Stimulated activated CD4-positive, alpha-beta T cell treated with anti-CD3 and anti-CD28 coated beads, Interleukin-12 subunit alpha, Interleukin-12 subunit beta, amount 100 ng/mL, for 24 hours (primary cell): ENCODE measurements at places on chromosomes 5 and 9.

DNA sequence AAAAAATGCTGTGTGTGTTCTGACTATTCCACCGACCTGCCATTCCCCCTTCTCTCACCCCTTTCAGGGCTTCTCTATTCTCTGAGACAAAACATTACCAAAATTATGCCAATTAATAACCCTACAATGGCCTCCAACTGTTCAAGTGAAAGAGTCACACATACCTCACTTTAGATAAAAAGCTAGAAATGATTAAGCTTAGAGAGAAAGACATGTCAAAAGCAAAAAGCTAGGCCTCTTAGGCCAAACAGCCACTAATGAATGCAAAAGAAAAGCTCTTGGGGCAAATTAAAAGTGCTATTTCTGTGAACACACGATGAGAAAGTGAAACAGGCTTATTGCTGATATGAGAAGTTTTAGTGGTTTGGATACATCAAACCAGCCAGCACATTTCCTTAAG is 279.6 kb upstream of the GRAMD2B start:
- no peak for DNase-seq

DNA sequence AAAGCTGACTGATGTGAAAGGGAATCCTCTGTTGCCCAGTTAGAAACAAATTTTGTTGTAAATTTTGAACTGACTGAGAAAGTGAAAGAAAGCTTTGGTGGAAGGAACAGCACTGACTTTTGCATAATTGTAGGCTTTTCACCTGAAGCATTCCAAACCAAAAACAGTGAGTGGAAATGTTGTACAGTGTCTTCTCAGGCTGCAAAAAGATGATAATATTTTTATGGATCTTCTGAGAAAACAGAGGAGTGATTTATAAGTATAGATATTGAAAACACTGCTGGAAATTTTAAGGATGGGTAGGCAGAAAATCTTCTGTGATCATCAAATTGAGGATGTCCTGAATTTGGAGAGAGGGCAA is 40.0 kb downstream of the LURAP1L start:
- no peak for DNase-seq

- DNase-seq: no peak
Measured at GRCh38 chr9:136173648-136174290, 31.2 kb downstream of the LHX3 start.

DNA sequence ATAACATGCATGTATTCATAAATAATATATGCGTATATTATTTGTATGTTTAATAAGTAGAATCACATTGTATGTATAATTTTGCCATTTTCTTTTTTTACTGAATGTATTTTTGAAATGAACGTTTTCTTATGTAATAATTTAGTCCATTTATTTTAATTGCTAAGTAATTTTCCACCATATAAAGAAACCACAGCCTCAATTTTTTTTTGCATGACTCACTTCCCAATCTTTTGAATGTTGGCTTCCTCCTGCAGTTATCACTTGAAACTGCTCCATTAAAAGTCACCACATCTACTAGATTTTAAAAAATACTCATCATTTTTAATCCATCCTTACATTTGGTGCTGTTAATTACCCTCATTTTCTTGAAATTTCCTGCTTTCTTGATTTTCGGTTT is 363.3 kb upstream of the MEF2C start:
- no peak for DNase-seq

DNA sequence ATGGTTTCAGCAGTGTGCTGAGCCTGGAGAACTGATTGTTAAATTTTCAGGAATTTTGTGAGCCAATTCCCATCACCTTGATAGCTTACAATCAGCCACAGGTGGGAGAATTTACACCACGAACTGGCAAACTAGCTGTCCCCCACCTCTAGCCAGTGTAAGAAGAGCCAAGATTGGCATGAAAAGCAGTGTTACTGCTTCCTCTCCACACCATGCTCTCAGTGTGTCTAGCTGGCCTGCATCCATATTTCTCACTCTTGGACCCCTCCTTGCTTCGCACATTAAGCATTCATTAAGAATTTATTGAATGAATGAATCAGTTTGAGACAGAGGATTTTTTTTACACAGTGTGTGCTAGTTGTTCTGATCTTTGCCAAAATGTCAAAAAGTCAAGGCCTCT is 36.7 kb upstream of the MAN2A1 start:
- DNase-seq: no peak

DNA sequence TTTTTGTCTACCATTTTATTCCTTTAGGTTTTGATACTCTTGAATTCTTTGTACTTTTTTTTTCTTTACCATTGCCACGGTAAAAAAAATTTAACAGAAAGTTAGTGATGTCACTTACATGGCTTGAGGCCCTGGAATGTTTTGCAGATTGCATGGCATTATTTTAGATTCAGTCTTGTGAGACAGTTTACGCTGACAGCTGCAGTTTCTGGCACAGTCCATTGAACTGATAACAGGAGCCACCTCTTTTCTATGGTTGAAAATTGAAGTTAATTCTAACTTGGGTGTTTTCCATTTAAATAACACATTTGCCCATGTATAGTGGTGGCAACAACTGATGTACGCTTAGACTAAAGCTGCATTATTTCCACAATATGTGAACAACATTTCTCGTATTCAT is 1028.5 kb downstream of the CDH18 start:
- no peak for DNase-seq

DNA sequence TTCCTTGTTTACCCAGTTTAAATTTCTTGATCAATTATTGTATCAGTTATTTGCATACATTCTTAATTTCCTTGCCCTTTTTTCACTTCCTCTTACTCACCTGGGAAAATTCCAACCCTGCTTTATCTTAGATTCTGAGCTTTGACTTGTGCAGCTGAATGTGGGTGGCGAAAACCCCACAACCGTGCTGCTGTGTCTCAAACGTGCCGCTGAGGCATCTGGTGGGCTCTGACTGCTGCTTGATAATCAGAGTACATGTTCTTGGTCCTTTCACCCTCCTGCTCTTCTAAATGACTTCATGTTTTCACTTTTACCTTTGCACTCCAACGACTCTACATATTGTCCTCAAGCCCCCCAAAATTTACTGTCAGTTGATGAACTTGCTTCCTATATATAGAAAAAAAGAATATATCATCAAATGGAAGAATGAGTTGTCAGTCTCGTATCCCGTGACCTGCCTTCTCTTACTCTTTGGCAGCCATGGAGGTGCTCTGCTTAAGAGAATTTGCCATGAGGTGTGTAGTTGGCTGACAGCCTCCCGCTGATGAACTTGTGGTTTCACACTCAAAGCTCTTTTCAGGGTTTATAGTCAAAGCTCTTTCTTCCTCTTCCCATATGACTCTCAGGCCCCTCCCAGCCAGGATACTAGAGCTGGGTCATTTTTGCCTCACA is 14.0 kb upstream of the JAK2 start:
- peak; percentile 63 for DNase-seq

GRCh38 chr9:93004561-93004960 is 53.9 kb upstream of the SUSD3 start:
- DNase-seq: no peak

GRCh38 chr5:128913551-128913950 is 51.7 kb upstream of the SLC27A6 start:
- DNase-seq: no peak

- no peak for DNase-seq
Measured at GRCh38 chr5:18553269-18553668, 919.0 kb downstream of the TAF11L14 start.

- no peak for DNase-seq
Measured at GRCh38 chr5:173494446-173494845, 122.0 kb downstream of the BOD1 start.

DNA sequence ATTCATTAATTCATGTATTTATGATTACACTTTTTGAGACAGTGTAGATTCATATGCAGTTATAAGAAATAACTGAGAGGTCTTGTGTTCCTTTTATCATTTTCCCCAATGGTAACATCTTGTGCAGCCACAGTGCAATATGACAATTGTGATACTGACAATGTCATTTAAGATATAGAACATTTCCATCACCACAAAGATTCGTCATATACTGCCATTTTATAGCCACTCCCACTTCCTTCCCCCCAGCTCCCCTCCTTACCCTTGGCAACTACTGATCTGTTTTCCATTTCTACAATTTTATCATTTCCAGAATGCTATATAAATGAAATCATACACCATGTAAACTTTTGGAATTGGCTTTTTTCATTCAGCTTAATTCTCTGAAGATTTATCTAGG is 53.8 kb downstream of the NR2F1 start:
- no peak for DNase-seq

- DNase-seq: no peak
Measured at GRCh38 chr9:123326662-123327093, 29.3 kb upstream of the CRB2 start.

- no peak for DNase-seq
Measured at GRCh38 chr9:2872250-2872930, 28.5 kb upstream of the PUM3 start.

DNA sequence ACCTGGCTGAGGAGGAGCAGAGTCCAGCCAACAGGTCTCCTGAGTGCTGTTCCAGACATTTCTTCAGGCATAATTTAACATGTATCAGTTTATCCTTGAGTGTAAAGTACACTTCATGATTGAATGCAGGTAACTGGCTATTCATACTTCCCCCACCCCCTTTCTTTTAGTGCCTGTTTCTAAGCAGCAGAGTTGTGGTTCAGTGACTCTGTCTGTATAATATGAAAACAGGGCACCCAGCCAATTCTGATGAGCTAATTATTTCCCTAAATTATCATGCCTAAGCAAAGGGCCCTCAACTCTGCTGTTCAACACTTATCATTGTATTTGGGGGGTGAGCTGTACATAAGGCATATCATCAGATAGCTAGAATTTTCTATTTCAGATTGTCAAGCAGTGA is 51.9 kb upstream of the ZSWIM6 start:
- DNase-seq: no peak

GRCh38 chr5:16854351-16854750 is 81.7 kb downstream of the MYO10 start:
- DNase-seq: no peak

GRCh38 chr5:61299261-61299681 is 32.8 kb upstream of the ZSWIM6 start:
- DNase-seq: no peak

DNA sequence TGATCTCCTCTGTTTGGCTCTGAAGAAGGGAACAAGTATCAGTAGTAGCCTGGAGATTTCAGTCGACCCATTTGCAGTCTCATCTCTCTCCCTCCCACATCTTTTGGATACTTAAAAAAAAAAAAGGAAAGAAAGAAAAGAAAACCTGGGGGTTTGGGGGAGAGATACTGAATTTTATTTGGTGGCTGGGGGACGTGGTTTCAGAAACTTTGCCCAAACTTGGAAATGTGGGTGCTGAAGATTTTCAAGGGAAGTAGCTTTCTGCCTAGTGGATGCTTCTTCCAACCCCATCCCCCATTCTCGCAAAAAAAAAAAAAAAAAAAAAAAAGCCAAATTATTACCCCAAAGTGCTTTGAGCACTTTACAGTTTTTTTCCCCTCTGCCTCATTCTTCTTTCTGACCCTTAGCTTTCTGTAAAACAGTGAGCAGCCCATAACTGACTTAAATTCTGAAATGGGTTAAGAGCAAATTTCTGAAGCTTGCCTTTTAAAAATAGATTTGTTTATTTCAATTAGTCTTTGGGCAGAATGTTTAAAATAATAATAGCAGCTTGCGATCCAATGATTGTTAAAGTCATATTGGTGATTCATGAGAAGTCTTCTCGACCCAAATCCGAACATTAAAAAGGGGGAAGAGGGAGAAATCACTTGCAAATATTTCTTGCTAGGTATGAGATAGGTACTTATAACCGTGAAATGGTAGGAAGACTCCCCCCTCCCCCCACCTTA is 894 bp downstream of the FST start:
- no peak for DNase-seq

DNA sequence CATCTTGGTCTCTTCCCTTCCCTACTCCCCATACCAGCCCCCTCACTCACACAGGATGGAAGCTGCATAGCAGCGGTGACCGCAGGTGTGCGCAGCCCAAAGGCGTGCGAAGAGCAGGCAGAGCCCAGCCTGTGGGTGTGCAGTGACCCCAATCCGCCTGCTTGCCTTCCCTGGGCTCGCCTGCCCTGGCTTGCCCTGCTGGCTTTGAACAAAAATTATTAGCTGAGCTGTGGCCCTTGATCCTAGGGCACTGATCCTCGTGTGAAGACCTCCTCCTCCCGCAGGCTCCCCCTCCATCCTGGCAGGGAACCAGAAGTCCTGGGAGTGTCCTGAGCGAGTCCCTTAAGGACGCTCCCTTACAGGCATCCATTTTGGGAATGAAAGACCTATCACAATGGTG is 31.9 kb downstream of the MORN5 start:
- DNase-seq: no peak

- DNase-seq: no peak
Measured at GRCh38 chr5:98975682-98976407, 47.0 kb upstream of the CHD1 start.

DNA sequence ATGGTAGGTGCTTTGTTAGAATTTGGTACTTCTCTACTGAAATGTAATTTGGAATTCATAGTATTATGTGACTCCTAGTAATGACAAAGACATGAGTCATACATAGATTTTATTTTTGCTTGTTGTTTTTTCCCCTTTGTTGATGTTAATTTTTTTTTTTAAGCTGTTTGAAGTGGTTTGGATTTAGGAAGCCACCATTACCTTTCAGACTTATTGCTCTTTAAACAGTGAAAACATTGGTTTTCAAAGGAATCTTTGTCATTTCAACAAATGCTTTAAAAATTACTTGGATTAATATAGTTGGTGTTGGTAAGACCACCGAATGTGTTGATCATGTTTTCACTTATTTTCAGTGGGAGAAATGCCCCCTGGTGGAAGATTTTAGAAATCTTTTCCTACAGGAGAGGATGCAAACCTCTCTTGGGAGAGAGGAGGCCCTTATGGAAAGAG is 170.1 kb upstream of the PITX1 start:
- no peak for DNase-seq

- no peak for DNase-seq
Measured at GRCh38 chr9:98886691-98887229, 56.9 kb upstream of the COL15A1 start.

GRCh38 chr9:69190863-69191181 is 16.7 kb downstream of the TJP2 start:
- no peak for DNase-seq

- no peak for DNase-seq
Measured at GRCh38 chr9:16410601-16411280, 459.7 kb downstream of the BNC2 start.

DNA sequence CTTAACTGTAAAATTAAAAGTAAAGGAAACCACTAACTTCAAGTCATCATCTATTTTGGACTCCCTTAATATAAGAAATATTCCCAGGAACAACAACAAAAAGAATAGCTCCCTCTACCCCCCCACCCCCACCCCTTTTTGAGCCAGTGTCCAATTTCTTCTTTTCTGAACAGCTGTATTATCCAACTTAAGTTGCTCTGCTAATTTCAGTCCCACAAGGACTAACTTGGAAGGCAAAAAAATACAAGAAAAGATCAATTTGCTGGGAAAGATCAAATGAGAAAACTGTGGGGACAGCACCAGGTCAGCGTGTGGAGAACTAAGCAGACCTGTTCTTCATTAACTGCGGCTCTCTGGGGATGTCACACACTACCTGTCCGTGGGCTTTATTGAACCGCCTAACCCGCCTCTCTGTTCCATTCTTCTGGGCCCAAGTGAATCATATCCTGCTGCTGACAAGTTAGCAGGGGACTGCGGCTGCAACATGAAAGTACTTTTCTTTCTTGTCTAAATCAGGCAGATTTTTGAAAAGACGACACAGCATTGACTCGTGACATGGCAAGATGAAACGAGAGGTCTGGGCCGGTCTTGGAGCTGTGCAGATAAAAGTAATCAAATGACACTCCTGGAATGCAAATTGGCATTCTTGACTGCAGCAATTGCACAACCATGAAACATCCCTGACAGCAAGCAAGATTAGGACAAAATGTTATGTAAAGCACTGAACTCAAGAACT is 2.7 kb downstream of the BNC2 start:
- DNase-seq: no peak

GRCh38 chr5:117675646-117676045 is 1101.0 kb upstream of the SEMA6A start:
- no peak for DNase-seq
